ENCODE measurements at places on chromosomes 2 and 18. TPM values are rescaled to one million over a fixed set of nuclear protein-coding genes. Genes with fewer than 3 reads are reported as not detected.

GRCh38 chr2:60446413-60447267, 106.8 kb downstream of the BCL11A start:
- no peak for DNase-seq

PKDCC gene
- total RNA-seq: not detected

- no peak for DNase-seq
Observed at GRCh38 chr2:77807531-77808215, 285.5 kb upstream of the LRRTM4 start.

LAMA1 gene
- not detected for total RNA-seq

DNA sequence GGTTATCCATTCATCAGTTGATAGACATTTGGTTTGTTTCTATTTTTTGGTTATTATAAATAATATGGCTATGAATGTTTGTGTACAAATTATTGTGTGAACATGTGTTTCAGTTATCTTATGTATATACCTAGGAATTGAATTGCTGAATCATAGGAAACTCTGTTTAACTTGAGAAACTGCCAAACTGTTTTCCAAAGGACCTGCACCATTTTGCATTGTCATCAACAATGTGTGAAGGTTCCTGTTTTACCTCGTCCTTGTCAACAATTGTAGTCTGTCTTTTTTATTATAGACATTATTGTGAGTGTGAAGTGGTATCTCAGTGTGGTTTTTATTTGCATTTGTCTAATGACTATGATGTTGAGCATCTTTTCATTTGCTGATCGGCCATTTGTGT, 17.1 kb downstream of the PDK1 start:
- DNase-seq: no peak

GPR35 gene
- 4.7 TPM for total RNA-seq

LINC00305 gene
- not detected for total RNA-seq

DPYSL5 gene
- not detected for total RNA-seq

MGAT4A gene
- total RNA-seq: 76.7 TPM

- DNase-seq: no peak
Observed at GRCh38 chr18:35241448-35241804, 592 bp downstream of the ZNF397 start.

GRCh38 chr2:178917555-178917954, 110.3 kb upstream of the TTN start:
- DNase-seq: no peak

DNA sequence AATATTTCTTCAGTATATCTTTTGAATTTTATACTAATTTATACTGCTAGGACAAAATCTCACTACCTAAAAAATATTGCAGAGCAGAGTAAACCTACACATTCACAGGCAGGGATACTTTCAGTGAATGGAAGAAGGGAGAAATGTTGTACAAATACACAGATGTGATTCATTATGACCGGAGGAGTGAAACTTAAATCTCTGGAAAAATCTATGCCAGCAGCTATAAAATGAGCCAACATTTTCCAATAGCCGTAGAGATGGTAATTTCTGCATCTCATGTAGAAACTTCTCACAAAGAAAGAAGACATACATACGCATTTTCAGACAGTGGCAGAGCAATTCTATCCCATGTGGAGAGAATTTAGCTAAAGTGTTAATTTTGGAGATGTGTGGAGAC, 54.8 kb downstream of the KCNS3 start:
- DNase-seq: no peak

REG1A gene
- total RNA-seq: not detected

MDH1B gene
- 0.87 TPM for total RNA-seq

DNA sequence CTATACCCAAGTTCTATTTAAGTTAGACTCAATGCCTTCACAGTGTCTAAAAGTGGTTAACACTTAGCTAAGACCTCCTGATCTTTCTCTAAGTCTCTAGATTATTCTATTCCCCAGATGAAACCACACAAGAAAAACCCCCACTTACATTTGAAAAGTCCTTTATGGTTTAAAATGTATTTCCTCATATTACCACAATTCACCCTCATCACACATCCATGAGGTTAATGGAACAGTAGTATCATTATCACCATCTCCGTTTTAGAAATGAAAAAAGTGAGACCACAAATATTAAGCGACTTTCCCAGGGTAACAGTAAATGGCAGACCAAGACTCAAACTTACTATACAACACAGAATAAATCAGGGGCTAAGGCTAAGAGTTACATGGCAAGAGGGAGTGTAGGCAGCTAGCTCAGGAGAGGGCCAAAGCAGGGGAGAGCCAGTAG, 28.6 kb downstream of the EPG5 start:
- no peak for DNase-seq

DNA sequence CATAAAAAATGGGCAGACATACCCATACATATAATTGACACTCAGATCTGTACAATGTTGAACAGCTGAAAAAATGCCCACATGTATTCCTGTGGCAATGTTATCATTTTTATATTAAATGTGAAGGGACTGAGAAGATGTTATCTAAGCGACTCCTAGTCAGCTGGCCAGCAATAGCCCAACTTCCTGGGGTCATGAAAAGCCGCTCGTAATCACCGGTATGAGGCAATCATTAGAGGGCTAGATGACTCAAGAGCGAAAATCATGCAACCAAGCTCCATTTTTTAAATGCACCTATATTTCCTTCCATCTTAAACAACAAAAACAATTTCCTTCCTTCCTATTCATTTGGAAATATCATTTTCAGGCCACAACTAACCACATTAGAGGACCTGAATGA, 274.6 kb upstream of the CCDC68 start:
- no peak for DNase-seq

DNA sequence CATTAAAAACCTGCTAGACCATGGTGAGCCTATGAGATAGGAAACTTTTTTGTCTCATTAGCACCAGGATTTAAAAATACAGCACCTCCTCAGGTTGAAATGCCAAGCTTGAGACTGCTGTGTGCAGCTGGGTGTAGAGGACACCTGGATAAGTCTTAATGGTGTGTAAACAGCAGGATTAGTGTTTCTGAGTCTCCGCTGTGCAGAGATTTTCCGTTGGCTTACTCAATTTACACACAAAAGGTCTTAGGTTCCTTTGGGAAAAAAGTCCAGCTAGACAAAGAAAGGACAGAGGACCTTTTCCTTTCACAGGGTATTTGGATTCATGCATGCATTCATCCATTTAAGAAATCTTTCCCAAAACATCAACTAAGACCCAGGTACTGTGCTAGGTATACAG, 168.1 kb downstream of the NRXN1 start:
- DNase-seq: no peak

GRCh38 chr18:11149441-11150270, at the start of gene PIEZO2:
Gene PIEZO2, minus strand, starts transcription at chr18:11149569. Its CDS starts 981 bp downstream, at chr18:11148588.
- DNase-seq: no peak

- no peak for DNase-seq
Observed at GRCh38 chr18:43886341-43886740, 609.1 kb upstream of the SYT4 start.

ARHGEF4 gene
- total RNA-seq: 0.58 TPM

SPATA3 gene
- total RNA-seq: 0.53 TPM

UGT1A4 gene
- not detected for total RNA-seq

DNA sequence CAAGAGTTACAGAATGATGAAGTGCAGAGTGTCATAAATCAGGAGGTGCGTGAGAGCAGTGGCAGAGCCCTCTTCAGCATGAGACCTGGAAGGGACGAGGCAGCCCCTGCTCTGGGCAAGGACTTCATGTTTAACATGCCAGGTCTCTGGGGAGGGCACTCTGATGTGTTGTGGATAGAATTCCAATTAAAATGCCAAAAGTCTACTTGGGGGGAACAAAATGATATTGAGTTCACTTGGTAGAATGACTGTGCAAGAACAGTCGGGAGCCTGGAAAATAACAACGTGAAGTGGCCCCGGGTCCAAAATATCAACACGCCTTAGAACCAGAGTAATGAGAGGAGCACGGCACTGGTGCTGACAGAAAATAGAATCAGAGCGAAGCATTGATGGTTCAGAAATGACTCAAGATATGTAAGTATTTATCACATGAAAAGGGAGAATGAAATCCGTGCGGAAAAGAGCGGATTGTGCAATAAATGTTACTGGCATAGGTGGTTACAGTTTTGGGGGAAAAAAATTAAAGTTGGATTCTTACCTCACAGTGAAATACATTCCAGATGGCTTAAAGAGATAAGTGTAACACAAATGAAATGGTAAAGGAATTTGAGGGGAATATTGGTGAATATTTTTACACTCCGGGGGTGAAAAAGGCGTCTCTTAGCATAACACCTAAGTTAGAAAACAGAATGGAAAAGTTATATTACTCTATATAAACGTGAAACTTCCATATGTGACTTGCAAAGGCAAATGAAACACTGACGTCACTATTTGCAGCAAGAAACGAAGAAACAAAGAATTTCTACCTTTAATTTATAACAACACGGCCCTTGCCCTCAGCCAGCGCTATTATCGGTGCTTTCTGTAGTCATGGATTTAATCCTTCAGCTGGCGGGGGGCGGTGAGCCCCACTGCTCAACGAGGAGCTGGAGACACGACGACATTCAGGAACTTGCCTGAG, 159.4 kb upstream of the TWIST2 start:
- no peak for DNase-seq

DNA sequence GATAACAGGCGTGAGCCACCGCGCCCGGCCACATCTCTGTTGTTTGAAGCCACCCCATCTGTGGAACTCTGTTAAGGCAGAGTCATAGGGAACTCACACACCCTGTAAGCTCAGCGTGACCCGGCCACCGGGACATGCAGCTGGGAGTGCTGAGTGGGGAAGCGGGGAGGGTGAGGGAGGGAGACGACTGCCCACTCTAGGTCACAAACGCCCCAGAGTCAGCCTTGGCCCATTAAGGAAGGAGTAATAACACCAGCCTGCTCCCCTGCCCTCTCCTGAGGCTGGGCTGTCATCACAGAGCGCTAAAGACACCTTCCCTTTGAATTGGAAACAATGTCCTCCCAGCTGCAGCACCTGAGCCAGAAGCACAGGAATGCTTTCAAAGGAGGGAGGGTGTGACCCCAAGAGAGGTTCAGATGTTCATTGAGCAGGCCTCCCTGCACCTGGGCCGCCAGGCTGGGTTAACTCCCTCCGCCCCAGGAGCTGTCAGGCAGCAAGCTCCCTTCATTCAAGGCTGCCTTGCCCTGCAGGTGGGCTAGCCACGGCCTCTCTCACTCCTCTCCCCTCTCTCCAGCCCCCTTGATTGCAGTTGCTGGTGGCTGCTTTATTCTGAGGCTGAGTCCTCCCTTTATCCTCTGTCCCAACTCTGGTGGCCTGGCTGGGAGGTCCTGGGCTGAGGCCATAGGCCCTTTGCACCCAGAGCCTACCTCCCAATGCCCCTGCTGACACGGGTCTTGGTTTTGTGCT, 77.2 kb upstream of the HPCAL1 start:
- DNase-seq: no peak

DNA sequence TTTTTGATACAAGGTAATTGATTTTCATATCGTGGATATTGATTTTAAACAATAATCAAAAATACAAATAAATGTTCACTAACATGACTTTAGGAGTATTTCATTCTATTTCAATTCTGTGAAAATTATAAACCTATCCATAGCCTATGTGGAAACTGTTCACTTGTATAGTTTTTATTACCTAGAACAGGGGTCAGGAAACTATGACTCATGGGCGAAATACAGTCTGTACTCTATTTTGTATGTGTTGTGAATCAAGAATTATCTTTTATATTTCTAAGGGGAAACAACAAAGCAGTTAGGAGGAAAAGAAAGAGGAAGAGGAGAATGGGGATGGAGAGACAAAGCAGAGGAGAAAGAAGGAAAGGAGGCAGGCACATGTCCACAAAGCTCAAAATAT, 181.7 kb upstream of the VRK2 start:
- no peak for DNase-seq

DNA sequence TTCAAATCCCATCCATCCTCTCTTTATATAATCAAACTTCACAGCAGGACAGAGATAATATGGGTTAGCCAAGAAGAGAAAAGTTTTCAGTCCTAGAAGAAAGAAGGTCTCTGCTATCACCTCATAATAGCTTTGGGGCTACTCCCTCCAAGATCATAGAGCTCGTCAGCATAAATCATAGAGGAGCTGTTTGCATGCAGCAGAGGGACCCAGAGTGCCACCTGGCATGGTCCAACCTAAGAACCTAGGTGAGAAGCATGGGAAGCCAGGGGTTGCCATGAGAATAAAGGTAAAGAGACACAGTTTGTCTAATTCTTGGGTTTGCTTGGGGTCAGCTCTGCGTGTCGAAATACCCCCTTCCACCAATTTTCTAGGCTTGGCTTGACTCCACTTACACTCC, 87.1 kb upstream of the CYP1B1 start:
- DNase-seq: no peak

- no peak for DNase-seq
Observed at GRCh38 chr2:108911807-108912628, 77.0 kb downstream of the EDAR start.

TMEM198 gene
- total RNA-seq: 4.4 TPM

CPO gene
- total RNA-seq: not detected

DNA sequence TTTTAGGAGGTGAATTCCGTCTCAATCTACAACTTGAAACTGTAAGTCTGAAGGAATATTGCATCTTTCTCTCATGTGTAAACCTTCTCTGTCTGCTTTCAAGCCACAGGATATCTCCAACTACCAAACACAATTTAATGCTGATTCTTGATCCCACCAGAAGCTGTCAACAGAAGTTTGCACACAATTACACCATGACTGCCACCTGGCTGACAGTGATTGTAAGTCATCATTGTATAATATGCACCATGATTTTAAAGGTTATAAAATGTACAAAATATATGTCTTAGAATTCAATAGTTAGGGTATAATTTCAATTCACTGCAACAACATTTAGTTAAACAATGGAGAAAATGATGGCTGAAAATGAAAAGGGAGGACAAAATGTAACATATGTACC, 18.4 kb downstream of the PREPL start:
- no peak for DNase-seq

GRCh38 chr2:19435815-19436214, 77.4 kb upstream of the OSR1 start:
- DNase-seq: no peak

GRCh38 chr2:209977386-209978239, 24.8 kb upstream of the RPE start:
- DNase-seq: no peak

DNA sequence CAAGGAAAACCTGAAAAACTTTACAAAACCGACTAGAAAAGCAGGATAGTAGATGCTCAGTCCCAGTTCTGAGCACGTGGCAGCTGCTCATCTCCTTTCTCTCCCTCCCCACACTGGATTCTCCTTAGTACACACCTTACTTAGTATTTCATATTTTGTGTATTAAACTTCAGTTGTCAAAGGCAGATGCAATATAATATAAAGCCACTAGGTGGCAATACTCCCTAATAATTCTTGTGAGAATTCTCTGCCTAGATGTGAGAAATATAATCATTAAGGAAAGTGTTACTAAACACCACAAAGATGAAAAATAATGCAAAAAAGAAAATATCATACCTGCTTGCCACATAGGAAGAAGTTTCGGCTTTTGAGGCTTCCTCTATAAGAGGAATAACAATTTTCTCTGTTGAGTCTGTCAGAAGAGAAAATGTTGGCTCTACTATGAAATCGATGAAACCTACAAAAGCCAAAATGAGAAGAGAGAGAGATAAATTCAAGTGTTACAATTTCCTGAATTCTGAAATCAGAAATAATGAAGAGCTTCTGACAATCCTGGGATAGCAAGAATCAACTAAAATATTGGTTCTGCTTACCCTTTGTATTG, 200.6 kb downstream of the PPP1R1C start:
- DNase-seq: no peak

MC2R gene
- not detected for total RNA-seq

Measured in activated CD4-positive, alpha-beta memory T cell treated with anti-CD3 and anti-CD28 coated beads for 36 hours (primary cell).